ENCODE measurements at places on chromosomes 1 and 21. TPM values are rescaled to one million over a fixed set of nuclear protein-coding genes. Genes with fewer than 3 reads are reported as not detected.

DNA sequence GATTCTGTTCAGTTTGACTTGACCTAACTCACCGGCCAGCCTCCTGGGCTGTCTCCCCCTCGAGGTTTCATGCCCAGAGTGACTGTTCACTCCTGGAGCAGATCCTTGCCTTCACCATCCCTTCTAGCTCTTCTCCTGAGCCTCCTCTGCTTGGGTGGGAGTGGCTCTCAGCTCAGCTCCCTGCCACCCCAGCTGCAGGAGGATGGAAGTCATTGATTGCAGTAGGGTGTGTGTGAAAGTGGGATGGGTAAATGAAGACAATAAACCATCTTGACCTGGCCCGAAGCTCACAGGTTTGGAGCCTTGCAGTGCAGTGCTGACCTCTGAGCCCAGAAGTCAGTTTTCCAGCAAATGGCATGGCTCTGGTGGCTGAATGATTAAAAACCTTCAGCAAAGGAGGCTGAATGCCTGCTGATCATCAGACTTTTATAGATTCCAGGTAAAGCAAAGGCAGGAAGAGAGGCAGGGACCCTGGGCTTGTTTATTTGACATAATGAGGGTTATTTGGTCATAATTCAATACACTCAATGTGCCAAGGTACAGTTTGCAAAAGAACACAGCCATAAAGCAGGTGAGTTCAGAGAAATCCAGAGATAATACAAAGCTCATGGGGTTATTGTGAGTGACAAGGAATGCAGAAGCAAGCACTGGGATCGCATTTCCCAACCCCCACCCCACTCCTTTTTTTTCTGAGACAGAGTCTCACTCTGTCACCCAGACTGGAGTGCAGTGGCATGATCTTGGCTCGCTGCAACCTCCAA lies 17.5 kb upstream of the TFF3 start:
- DNase-seq, result no peak

DNA sequence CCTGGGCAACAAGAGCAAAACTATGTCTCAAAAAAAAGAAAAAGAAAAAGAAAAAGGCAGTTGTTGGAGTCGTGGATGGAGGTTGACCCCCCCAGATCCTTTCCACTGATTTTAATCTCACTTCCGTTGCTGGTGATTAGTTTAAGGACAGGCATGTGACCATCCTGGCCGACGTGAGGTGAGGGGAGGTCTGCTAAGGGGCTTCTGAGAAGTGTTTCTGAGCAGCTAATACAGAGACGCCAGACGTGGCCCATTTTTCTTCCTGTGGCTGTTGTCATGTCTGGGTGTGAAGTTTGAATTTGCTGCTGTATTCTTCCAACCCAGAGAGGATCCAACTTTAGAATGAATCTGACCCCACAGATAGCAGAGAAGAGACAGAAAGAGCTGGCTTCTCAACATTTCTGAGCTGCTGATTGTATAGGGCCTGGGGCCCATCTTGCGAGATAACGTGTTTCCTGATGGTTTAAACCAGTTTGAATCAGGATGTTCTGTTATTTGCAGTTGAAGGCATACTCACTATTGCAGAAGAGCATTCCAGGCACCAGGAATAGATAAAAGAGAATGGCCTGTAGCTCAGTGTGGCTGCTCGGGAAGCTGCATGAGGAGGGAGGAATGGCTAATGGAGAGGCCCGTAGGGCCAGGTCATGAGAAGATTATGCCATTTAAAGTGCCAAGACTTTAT lies 22.8 kb upstream of the SSBP3 start:
- DNase-seq, result no peak

GRCh38 chr1:185157599-185158412 lies 839 bp downstream of the SWT1 start:
- no peak for DNase-seq

GRCh38 chr1:40860706-40861223 lies 1.4 kb downstream of the CITED4 start:
- DNase-seq, result no peak

- no peak for DNase-seq
Observed at GRCh38 chr1:247266053-247266452, 10.2 kb downstream of the VN1R5 start.

The CD1D gene
- total RNA-seq, result 0.74 TPM

The RAD54L gene
- total RNA-seq, result 0.71 TPM

The FCRL5 gene
- total RNA-seq, result 0.12 TPM

The TTC24 gene
- total RNA-seq, result not detected

DNA sequence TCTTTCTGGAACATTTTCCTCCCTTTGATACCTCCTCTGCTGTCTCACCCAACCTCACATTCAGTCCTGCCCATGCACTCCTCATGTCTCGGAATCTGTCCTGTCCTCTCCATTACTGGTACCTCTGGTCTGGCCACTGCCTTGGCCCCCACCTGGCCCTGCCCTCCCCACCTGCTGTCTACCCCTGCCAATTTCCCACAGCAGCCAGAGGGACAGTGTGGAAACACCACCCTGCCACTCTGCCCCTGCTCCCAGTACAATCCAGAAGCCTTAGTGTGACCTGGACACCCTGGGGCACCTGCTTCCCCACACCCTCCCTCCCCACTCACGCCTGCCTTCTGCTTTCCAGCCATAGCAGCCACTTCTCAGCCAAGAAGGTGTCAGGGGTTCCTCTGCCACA lies 534.4 kb downstream of the MATN1 start:
- DNase-seq, result no peak

DNA sequence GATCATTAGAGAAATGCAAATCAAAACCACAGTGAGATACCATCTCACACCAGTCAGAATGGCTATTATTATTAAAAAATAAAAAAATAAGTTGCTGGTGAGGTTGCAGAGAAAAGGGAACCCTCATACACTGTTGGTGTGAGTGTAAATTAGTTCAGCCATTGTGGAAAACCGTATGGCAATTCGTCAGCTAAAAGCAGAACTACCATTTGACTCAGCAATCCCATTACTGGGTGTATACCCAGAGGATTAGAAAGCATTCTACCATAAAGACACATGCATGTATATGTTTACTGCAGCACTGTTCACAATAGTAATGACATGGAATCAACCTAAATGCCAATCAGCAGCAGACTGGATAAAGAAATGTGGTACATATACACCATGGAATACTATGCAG lies 42.2 kb downstream of the GIPC2 start:
- DNase-seq, result no peak

DNA sequence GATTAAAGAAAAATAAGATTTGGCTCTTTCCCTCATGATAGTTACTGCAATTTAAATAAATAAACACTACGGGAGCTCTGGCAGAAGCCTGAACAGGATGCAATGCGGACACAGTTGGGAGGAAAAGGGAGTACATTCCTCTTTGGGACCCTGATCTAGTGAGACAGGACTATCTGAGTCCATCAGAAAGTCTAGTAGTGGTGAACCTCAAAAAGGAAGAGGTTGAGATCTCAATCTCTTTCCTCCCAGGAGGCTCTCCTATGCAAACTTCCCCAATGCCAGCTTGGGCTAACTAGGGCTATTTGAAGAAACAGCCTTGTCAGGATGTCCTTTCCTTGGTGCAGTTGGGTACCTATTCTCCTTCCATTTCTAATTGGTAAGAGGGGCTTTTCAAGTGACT lies 4.9 kb upstream of the ABCD3 start:
- no peak for DNase-seq

GRCh38 chr1:95659588-95659987 lies 425.6 kb downstream of the RWDD3 start:
- no peak for DNase-seq

DNA sequence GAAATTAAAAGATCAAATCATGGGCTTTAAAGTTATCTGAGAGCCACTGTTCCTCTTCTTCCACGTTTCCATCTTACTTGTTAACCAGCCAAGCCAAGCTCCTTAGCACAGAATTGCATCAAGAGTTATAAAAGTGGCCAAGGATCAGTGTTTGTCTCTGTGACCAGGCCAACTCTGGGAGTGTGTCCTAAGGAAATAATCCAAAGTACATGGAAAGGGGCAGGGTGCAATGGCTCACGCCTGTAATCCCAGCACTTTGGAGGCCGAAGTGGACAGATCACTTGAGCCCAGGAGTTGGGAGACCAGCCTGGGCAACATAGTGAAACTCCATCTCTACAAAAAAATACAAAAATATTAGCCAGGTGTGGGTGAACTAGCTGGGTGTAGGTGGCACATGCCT lies 10.0 kb upstream of the MPZL1 start:
- no peak for DNase-seq

The ZMYM1 gene
- 7.5 TPM for total RNA-seq

The KIF14 gene
- 0.05 TPM for total RNA-seq

GRCh38 chr1:109595531-109595930 lies 23.9 kb downstream of the GNAT2 start:
- no peak for DNase-seq

The ACKR1 gene
- total RNA-seq, result 38.0 TPM

The STUM gene
- 1.5 TPM for total RNA-seq

The MAN1C1 gene
- total RNA-seq, result 14.8 TPM

GRCh38 chr1:234943836-234944402 lies 184.7 kb downstream of the TOMM20 start:
- no peak for DNase-seq

The PLEKHG5 gene
- total RNA-seq, result 11.8 TPM

The PTGFR gene
- total RNA-seq, result 7.9 TPM

DNA sequence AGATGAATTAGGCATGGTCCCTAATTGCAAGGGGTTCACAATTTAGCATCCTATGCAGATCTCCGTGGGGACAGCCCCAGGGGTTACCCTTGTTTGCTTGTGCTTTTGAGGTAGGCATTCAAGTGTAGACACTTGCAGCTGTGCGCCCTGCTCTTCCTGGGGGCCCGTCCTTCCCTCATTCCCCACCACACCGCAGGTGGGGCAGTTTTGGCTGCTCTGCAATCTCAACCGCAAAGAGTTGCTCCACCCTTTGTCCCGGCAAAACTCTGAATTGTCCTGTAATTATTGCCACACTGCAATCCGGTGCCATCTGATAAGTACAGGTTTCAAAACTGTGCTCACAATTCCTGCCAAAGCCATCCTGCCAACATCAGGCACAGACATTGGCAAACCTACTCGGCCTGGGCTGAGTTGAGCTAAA lies 65.4 kb upstream of the LYST start:
- no peak for DNase-seq

DNA sequence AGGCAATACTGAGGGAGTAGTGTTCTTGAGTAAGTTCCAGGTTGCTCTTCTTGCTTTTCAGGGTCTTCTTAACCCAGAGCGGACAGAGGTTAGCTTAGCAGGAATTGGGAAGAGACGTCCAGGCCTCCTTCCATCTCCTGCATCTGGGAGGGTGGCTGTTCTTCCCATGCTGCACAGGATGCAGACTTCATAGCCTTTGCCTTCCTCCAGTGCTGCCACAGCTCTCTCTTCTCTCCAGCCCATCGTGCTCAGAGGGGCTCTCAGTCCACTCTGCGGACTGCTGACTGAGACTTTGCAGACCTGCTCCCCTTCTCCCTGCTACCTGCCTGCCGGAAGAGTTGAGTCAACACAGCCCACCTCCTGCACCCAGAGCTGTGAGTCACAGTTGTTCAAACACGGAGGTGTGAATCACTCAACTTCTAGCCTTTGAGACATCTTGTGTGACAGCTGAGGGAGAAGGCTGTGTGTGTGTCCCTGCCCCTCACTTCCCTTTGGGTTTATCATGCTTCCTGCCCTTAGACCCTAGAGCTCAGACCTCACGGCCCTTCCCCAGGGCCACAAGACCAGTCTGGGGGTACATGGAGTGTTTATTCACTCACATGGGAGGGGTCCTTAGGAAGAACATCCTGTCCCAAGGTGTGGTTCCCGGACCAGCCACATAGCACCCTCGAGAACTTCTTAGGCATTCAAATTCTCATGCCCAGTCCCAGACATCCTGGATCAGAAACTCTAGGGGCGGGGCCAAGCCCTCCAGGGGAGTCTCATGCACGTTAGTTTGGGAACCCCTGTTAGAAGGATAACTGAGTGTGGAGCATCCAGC lies 158.3 kb upstream of the CACNA1E start:
- DNase-seq, result no peak

DNA sequence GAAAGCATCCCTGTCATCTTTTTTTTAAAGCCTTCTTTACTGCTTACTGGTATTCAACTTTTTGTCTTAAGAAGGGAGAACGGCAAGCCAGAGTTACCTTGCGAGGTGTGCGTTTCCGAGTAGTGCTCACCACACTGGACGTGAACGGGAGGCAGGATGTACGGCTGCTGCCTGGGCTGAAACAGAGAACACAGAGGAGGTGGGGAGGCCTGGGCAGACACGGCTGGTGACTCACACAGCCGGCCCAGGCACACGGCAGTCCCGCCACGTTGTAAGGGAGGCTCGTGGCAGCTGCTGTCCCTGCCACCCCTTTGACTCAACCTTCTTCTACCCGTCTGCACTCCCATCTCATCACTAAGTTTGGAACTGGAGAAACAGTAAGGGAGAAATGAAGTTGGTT lies 105.8 kb downstream of the SMYD2 start:
- DNase-seq, result no peak

The CHI3L2 gene
- 11.7 TPM for total RNA-seq

The CLCA1 gene
- total RNA-seq, result not detected

- no peak for DNase-seq
Observed at GRCh38 chr1:202056644-202057334, 46.4 kb downstream of the ELF3 start.

- no peak for DNase-seq
Observed at GRCh38 chr1:118982821-118983557, 5.2 kb downstream of the TBX15 start.

GRCh38 chr1:15816674-15817073 lies 9.2 kb upstream of the UQCRHL start:
- no peak for DNase-seq

GRCh38 chr1:72936942-72937341 lies 654.6 kb upstream of the NEGR1 start:
- DNase-seq, result no peak

GRCh38 chr21:44356636-44357035 lies 3.2 kb downstream of the TRPM2 start:
- DNase-seq, result no peak

DNA sequence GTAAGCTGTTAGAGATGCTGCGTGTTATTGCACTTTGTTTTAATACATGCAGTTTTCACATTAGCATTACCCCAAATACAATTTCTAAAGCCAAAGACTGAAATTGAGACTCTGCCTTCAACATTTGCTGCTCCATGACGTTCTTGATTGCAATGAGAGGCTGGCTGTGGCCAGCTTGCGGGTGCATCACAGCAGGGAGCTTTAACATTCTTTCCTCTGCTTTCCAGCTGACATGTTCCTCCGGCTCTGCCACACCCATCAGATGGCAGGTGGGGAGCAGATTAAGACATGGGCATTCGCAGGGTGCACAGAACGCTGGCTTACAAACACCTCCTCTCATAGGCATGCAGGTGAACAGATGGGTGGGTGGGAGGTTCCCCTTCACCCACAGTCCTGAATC lies 314.1 kb downstream of the DISC1 start:
- no peak for DNase-seq

GRCh38 chr1:110412576-110412975 lies 5.1 kb upstream of the LAMTOR5 start:
- DNase-seq, result peak; percentile 86
